ENCODE measurements at places on chromosomes 13 and 19.

- no peak for DNase-seq
Observed at GRCh38 chr13:36543671-36544070, 111.4 kb downstream of the CCNA1 start.

GRCh38 chr13:30898678-30899241, 7.3 kb upstream of the MEDAG start:
- no peak for DNase-seq

GRCh38 chr13:34764246-34764645, 177.8 kb upstream of the NBEA start:
- DNase-seq = no peak

DNA sequence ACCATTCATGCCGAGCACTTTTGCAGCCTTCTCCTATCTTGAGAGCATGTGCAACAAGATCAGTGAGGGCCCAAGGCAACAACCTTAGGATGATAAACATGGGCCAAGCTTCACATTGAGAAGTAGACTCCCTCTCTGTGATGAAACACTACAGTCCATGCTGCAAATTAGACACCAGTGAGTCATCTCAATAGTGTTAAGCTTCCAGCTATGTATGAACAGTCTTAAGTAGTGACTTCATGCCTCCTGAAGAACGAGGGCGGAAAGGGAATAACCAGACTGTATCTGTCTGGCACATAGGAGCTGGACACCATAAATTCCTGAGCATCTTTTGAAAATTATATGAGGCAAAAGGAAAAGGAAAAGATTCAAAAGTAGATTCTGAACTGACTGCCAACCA, 309.9 kb upstream of the SLITRK1 start:
- DNase-seq = no peak

GRCh38 chr13:31864307-31864706, 125.0 kb downstream of the RXFP2 start:
- DNase-seq = no peak

DNA sequence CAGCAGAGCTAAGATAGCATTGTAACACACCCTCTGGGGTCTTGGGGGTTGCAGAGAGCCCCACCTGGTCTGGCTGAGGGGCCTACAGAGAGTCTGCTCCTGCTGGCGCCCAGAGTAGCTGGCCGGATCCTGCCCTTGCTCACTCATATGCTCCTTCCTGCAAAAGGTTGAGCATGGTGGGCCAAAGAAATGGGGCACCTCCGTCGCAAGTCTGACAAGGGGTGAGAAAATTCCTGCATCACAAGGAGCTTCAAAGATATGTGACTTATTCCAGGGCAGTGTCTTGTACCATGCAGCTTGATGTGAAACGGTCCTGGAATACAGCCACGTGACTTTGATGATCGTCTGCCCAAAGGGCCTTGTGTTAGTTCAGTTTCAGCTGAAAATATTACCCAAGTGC, 218.3 kb downstream of the DCLK1 start:
- DNase-seq = no peak

DNA sequence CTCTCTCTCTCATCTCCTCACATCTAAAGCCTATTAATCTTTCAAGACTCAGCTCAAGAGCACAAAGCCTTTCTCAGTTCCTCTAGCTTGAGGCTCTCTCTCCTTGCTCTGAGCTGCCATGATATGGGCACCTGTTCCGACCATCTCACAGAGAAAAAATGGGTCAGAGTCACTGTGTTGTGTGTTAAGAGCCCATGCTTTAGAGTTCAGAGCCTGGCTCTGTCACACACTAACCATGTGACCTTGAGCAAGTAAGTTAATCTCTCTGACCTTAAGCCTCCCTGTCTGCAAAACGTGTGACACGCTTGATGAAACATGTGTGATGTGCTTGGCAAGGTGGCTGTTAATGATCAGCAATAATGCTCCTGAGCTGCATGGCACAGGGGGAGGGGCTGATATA, 245.2 kb downstream of the DLEU7 start:
- DNase-seq = no peak

DNA sequence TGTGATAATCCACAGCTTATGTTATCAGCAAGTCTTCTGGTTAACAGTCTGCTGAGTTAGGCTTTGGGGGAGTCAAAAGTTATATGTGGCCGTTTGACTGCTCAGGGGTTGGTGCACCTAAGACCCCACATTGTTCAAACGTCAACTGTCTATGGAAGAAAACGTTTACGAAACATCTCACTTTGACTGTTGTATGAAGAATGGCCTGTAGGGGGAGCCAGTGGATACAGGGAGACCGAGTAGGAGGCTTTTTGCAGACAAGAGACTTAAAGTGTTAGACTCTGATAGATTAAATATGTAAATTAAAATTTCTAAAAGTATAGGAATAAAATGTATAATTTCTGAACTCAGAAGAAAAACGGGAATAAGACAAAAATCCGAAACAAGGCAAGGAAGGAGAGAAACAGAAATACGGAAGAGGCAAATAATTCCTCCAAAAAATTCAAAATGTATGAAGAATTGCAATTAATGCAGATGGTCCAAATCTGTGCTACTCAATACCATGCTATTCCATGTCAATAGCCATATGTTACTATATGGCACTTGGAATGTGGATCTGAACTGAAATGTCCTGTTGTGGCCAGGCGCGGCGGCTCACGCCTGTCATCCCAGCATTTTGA, 37.8 kb downstream of the TNFSF14 start:
- peak; percentile 46 for DNase-seq

DNA sequence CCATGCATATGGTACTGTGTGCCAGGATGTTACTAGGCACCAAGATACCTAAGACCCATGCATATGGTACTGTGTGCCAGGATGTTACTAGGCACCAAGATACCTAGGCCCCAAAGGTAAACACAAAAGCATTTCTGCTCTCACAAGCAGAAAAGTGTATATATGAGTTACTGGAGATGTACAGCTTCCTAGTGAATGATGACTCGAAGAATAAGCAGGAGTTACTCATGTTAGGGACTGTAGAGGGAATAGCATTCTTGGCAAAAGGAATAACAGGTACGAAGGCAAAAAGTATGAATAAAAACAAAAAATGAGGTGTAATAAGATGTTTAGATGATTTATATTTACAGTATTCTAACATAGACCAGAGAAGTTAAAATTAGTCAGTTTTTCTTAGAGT, 383.7 kb downstream of the DIAPH3 start:
- no peak for DNase-seq

GRCh38 chr19:1510442-1510806, 2.4 kb downstream of the ADAMTSL5 start:
- no peak for DNase-seq

DNA sequence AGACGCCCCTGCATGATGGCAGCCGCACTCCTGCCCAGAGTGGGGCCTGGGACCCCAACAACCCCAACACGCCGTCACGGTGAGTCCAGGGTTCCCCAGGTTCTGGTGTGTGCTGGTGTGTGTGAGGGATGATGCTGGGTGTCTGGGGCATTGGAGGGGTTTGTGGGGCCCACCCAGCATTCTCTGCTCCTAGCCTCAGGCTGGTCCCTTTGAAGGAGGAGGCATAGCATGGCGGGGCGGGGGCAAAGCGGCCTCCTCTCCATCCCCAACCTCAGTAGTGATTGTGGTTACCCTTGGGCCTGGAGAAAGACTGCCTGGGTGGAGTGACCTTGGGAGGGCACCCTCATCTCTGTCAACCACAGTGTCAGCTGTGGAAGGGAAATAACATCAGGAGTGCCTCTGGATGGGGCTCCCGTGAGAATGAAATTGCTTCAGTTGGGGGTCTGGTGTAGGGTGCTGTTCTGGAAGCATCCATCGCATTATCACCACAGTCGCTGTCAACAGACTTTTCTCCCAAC, 7.1 kb upstream of the TIMM50 start:
- no peak for DNase-seq

GRCh38 chr13:24995225-24995804, 100.6 kb upstream of the PABPC3 start:
- DNase-seq = no peak

GRCh38 chr19:29587518-29587986, 18.5 kb upstream of the POP4 start:
- DNase-seq = peak; percentile 51

- DNase-seq = no peak
Observed at GRCh38 chr13:64074971-64075474, 2659.4 kb upstream of the PCDH20 start.
